ENCODE measurements at places on chromosomes 12 and 14.

DNA sequence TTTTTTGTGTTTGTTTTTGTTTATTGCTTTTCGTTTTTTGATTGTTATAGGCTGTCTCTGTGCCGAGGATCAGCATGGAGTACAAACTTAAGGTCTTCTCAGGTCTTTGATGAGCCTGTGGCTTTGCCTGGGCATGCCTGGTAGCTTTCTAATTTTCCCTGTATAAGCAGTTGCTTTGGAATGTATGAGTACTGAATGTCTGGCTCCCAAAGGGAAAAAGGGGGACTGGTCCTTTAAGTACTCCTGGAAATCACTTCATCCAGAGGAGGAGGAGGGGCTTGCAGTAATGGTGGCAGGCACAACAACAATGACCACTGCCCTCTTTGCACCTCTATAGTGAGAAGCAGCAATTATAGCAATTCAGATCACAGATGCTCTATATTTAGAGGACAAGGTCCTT is 67.6 kb upstream of the TTC7B start:
- no peak for DNase-seq

DNA sequence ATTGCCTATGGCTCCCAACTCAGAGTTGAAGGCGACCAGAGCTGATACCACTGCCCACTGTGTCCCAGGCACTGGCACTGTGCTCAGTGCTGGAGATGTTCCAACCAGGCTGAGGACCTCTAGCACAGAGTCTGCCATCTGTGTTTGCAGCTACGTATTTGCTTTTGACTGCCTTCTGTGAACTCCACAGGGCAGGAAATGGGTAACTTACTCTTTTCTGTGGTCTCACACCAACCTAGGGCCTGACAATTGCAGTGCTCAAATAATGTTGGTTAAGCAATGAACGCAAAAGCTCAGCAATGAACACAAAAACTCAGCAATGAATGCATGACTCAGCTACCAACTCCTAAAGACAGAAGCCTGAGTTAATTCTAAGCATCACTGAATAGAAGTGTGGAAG is 202.8 kb downstream of the NUAK1 start:
- DNase-seq: no peak

- DNase-seq: no peak
Observed at GRCh38 chr12:132813443-132813842, 15.2 kb downstream of the GOLGA3 start.

DNA sequence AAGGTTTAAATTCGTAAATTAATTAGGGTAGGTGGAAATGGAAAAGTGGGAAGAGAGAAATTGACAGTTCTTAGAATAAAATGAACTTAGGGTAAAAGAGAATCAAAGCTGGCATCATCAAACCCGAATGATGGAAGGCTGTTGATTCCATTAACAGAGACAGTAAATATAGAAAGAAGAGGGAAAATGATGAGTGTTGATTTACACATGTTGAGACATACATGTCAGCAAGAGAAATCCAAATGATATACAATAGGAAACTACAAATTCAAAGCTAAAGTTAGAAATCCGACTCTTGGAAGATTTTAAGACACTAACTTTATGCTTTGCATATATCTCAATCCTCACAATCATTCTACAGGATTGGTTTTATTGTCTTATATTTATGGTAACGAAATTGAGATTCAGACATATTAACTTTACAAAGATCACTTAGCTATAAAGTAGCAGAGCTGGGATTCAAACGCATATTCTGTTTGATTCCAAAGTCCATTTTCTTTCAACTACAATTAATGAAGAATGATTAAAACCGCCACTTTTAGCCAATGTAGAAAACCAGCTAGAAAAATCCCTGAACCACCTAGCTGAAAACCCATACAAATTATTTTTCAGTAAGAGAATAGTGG is 30.2 kb downstream of the LIMA1 start:
- no peak for DNase-seq

DNA sequence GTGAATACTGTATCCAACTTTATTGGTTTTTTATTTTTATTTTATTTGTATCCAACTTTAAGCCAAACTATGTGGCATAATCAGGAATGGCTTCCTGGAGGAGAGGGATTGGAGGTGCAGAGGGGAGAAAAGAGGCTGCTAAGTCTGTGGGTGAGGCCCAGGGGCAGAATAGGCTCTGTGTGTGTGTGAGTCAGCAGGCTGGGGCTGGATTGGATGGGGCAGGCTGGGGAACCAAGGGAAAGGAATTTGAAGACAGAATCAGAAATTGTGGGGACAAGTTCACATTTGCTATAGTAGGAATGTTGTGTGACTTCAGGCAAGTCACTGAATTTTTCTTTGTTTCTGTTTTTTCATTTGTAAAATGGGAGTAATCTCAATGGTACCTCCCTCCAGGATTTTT is 12.8 kb upstream of the RILPL1 start:
- no peak for DNase-seq

DNA sequence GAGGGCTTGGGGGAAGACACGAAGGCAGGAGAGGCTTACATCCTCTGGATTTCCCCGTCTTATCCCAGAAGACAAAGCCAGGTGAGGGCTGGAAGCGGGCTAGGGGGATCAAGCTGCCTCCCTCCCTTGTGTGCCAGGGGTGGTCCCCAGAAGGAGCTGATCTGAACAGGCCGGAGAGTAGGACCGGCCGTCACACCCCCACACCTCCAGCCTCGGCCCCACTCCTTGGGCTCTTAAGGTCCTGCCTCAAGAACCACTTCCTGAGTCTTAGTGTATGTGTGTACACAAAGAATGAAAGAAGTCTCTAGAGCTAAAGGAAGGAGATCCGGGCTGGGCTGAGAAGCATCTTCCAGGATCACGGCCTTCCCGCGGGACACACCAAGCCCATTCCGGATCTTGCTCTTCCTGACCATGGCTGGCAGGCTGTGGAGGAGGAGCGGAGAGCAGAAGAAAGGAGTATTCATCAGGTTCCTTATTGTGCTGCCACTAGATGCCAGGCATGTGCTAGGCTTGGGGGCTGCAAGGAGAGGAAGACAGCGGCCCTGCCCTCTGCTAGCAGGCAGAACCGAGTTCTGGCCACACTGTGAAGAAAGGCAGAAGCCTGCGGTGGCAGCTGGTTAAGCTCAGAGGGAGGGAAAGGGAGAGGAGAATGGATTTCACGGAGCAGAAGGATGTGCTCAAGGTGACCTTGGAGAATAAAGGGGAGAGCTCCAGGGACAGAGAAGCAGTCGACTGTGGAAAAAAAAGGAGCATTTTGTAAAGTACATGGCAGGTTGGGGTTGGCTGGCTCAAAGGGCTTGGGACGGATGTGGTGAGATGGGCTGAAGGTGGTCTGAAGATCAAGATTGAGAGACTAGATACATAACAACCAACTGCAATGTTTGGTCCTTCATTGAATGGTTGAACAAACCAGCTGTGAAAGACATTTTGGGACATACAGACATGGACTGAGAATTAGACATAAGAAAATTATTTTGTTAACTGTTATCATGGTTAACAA is 1.3 kb upstream of the CD63 start:
- DNase-seq: no peak

DNA sequence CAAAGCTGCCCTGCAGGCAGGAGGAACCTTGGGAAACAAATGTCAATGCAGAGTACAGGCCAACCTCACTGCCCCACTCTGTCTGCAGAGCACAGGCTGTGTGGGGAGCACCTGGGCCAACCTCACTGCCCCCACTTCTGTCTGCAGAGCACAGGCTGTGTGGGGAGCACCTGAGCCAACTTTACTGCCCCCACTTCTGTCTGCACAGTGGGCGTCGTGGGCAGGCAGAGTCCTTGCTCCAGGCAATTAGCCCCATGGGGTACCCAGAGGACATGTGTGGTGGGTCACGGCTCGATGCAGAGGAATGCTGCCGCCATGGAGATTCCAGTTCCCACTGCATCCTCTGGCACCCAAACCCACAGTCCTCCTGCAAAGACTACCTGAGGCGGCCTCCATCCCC is 26.2 kb downstream of the BRF1 start:
- DNase-seq: no peak

DNA sequence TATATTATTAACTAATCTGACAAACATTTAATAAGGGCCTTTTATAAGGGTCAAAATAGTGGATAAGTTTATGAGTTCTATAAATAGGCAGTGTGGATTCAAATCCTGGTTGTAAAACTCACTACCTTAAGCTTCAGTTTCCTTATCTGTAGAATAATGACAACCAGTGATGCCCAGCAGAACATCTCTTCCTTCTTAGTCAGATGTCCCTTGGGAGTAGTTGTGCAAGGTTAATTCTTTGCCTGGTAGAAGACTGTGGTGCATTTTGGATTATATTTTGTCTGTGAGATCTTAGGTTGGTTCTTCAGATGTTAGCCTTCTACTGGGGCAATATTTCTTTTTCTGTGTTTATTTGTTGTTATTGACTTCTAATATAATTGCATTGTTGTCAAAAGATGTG is 59.5 kb downstream of the ARID2 start:
- DNase-seq: no peak

- DNase-seq: no peak
Observed at GRCh38 chr14:66998013-66998412, 191.2 kb upstream of the GARIN2 start.

GRCh38 chr12:57624441-57625220 is 8.4 kb downstream of the B4GALNT1 start:
- no peak for DNase-seq

DNA sequence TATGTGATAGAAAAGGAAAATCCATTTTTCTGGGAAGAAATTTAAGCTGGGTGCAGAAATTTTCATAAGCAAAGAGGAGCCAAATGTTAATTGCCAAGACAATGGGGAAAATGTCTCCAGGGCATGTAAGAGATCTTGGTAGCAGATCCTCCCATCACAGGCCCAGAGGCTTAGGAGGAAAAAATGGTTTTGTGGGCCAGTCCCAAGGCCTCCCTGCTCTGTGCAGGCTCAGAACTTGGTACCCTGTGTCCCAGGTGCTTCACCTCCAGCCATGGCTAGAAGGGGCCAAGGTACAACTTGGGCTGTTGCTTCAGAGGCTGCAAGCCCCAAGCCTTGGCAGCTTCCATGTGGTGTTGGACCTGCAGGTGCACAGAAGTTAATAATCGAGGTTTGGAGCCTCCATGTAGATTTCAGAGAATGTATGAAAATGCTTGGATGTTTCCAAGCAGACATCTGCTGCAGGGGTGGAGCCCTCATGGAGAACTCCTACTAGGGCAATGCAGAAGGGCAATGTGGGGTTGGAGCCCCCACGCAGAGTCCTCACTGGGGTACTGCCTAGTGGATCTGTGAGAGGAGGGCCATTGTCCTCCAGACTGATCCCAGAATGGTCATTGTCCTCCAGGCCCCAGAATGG is 77.7 kb upstream of the ATP2B1 start:
- no peak for DNase-seq

DNA sequence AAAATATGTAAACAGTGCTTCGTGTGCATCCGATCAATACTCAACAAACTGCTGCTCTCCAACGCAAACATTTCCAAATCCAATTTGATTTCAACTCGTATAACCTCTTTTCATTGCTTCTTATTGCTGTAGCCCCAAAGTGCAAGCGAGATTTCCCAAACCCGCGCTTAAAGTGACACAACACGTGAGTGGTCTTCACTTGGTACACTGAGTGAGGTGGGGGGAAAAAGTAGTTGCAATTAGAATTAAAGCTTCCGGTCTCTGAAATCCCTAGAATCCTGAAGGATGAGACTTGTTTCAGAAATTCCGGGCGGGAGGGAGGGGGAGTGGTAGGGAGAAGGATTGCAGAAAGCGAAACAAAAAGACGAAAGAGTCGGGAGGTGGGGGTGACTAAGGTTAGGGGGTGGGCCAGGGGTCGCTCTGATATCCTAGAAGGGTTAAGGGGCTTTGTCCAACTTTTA is 387.5 kb downstream of the BCAT1 start:
- DNase-seq: no peak

GRCh38 chr12:95336387-95337067 is 118.9 kb downstream of the VEZT start:
- no peak for DNase-seq

GRCh38 chr12:67161322-67161918 is 107.7 kb upstream of the CAND1 start:
- no peak for DNase-seq

- DNase-seq: no peak
Observed at GRCh38 chr14:95282354-95282985, 37.2 kb downstream of the CLMN start.

DNA sequence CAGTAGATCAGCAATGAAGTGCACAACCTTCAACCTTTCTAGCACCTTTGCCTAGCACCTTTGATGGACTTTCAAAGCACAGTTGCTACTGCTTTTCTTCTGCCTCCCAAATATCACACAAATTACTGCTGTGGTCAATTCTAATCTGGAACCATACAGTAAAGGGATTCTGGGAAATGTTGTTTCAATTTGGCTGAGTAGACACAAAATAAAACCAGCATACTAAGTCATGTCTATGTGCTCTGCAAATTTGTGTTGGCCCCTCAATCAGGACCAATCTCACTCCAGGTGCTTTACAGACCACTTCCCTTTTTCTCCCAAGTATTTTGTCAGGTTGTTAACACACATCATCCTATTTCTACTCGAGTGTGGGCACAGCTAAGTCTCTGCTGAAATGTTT is 38.3 kb upstream of the ADAMTS20 start:
- DNase-seq: no peak

DNA sequence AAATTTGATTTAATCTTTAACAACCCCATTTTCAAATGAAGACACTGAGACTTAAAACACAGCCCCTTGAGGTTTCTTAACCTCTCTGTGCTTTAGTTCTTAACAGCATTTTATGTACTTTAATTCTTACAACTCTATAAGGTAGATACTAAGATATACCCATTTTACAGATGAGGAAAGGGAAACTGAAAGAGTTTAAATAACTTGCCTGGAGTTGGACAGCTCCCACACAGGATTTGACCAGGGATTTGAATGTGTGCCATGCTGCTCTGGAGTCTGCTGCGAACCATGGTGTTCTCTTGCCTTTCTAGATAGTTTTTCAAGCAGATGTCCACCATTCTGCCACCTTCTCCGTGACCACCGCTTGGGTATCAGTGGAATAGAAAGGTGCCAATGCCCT is 28.2 kb downstream of the RNFT2 start:
- DNase-seq: no peak

DNA sequence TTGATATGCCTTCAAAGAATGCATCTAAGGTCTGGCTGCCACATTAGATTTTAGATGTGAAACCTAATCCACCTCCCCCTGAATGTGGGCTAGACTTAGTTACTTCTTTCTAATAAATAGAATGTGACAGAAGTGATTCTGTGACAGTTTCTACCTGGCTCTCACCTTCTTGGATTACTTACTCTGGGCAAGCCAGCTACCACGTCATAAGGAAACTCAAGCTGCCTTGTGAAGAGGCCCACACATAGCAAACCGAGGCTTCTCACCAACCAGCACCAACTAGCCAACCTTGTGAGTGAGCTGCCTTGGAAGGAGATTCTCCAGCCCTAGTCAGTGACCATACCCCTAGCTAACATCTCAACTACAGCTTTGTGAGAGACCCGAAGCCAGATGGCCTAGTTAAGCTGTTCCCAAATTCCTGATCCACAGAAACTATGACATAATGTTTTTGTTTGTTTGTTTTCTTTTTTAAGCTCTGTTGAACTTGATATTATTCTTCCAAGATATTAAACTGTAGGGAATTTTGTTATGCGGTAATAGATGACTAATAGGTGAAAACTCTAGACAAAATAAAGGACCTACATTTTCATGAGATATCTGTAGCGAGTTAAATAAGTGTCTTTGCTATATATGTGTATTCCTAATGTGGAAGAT is 6.2 kb downstream of the GPR19 start:
- no peak for DNase-seq

- no peak for DNase-seq
Observed at GRCh38 chr14:72903716-72904115, 9.8 kb upstream of the DPF3 start.

- DNase-seq: no peak
Observed at GRCh38 chr14:69956970-69957369, 77.8 kb downstream of the SMOC1 start.

GRCh38 chr14:95841668-95842067 is 35.0 kb upstream of the TUNAR start:
- no peak for DNase-seq

GRCh38 chr12:43841253-43841652 is 5.4 kb downstream of the TMEM117 start:
- DNase-seq: no peak
